ENCODE measurements at places on chromosomes 3 and 15.

- DNase-seq, result no peak
Measured at GRCh38 chr3:16842272-16843270, 42.2 kb upstream of the PLCL2 start.

DNA sequence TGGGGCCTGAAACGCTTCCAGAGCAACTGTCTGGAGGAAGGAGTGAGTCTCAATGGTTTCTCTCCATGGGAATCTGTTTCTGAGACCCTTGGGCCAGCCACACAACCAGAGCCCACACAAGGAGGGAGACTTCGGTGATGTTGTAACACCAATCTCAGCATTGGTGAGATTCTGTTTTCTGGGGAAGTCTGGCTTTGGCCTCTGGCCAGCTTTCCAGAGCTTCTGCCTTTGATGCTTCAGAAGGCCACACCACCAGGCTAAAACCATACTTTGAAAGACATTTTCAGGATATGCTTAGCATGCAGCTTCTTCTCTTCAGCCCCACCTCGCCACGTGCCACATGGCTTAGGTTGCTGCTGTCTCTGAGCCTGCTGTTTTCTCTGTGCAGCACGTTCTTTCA lies 3.6 kb upstream of the EEFSEC start:
- no peak for DNase-seq

DNA sequence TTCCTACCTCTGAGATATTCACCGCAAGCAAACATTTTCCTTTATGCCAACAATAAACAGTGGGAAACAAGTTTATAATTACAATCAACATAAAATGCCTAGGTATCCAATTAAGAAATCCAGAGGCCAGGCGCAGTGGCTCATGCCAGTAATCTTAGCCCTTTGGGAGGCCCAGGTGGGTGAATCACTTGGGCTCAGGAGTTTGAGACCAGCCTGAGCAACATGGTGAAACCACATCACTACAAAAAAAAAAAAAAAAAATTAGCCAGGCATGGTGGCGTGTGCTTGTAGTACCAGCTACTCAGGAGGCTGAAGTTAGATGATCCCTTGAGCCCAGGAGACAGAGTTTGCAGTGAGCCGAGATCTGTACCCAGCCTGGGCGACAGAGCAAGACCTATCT lies 17.3 kb downstream of the TBC1D2B start:
- DNase-seq, result no peak

DNA sequence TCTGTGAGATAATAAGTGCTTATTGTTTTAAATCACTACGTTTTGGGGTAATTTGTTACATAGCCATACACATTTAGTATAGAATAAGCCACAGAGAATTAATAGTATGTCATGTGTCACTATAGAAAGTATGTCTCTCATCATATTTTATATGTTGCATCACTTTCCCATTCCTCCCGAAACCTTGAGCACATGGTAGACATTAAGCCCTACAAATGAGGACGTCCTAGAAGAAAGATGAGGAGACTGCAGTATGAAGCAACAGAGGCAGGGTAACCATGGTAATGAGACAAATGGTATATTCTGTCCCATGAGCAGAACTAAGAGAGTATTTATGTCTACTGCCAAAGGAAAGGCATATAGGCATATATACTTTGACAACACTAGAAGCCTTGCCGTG lies 720.2 kb downstream of the ROBO1 start:
- DNase-seq, result no peak

GRCh38 chr3:187963003-187963676 lies 190.8 kb upstream of the LPP start:
- DNase-seq, result no peak

- no peak for DNase-seq
Measured at GRCh38 chr3:10170915-10171478, 6.3 kb downstream of the IRAK2 start.

DNA sequence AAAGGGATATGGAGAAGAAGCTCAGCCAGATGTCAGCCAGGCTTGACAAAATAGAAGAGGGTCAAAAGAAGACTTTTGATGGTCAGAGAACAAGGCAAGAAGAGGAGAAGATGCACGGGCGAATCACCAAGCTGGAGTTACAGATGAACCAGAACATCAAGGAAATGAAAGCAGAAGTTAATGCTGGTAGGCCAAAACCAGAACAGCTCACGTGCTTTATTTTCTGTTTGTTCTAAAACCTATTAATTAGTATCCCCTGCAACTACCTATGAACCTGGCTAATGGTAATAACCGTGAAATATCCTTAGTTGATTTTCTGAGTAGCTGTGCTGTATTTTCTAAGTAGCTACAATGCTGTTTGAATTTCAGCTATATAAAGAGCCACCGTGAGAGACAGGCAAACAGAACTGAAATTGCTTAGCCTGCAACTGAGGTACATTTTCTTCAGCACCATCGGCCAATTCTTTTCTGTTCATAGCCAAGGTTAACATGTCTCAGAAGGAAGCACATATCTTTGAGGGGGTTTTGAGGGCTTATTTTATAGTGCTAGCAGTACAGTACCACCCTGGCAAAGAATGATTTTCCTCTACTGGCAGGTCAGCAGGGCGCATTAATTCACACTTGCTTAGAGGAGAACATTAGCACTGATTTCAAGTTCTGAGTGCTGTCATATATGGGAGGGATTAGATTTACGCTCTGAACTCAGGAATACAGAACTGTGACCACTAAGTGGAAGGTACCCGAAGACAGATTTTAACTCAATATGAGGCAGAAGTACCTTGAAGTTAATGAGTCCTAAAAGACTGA lies 78.9 kb downstream of the FAM81A start:
- DNase-seq, result no peak

DNA sequence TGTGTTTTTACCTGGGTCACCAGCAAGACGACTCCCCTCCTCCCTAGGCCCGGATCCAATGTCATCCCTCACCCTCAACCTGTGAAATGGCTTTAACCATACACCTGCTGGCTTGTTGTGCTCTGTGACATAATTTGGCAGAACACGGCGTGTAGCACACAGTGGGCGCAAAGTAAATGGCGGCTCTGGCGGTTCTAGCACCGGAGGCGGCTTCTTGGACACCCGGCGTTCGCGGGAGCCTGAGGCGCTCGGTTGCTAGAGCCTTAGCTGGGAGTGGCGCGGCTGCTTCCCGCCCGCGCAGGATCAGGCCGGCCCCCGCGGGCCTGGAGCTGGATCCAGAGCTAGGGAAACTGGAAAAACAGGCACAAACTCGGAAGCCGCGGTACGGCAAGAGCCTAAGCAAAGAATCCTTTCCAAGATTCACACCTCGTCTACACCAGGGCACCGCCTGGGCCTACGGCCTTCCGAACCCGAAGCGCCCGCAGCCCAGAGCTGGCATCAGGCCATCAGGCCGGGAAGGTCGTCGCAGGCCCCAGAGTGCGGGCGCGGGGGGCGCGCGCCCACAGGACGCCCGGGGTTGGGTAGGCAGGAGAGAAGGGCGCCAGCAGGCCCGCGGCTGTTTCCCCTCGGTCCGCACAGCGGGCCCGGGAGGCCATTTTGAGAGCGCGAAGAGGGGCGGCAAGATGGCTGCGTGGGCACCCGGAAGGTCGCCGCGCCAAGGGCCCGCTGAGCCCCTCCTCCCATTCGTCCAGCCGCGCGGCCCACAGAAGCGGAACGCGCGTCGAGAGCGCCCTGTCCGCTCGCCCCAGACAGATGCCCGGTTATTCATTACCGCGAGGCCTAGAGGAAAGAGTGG lies 43.9 kb upstream of the POLG start:
- no peak for DNase-seq

DNA sequence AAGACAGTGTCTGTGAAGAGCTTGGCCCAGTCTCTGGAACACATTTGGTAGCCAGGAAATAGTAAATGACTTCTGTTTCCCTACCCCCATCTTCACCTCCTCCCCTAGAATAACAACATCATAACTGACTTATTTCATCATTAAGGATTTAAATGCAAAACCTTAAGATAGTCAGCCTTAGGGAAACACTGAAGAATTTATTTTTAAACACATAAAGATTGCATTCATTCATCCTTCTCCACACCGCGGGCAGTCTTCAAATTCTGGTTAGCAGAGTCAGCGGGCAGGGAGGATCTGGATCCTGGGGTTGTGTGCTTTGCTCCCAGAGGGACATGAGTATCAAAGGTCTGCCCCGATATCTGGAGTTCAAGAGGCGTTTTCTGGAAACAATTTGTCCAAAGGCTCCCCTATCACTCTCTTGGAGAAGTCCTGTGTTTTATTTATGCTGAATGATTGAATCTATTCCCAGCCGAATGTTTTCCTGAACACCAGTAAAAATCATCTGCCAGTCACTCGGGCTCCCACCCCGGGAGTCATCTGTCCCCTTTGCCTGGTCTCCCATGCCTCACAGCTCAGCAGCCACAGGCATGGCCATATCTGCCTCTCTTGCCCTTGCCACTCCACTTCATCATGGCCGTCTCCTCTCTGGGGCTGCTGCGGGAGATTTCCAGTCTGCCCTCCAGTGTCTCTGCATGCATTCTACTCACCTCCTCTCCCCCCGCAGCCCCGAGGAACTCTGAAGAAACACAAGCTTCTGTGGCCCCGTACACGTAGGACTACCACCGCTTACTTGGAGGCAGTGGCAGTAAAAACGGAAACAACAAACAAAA lies 234.7 kb upstream of the CTDSPL start:
- no peak for DNase-seq

GRCh38 chr3:120649830-120650233 lies 32.2 kb downstream of the HGD start:
- DNase-seq, result no peak

- no peak for DNase-seq
Measured at GRCh38 chr3:134004841-134005240, 24.9 kb downstream of the SLCO2A1 start.

GRCh38 chr3:42190701-42191442 lies 75.1 kb downstream of the CCK start:
- peak; percentile 38 for DNase-seq

- DNase-seq, result peak; percentile 84
Measured at GRCh38 chr3:102174312-102174712, 260.5 kb upstream of the ZPLD1 start.

DNA sequence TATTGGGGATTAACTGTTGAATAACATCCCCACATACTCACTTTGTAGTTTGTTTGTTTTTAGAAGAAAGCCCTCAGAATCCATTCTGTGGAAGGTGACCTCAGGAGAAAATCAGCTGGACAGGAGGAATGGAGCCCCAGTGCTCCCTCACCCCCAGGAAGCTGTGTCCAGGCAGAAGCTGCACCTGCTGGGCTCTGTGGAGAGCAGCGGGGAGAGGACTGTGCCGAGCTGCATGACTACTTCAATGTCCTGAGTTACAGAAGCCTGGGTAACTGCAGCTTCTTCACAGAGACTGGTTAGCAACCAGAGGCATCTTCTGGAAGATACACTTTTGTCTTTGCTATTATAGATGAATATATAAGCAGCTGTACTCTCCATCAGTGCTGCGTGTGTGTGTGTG lies 14.0 kb downstream of the TIGIT start:
- DNase-seq, result no peak

DNA sequence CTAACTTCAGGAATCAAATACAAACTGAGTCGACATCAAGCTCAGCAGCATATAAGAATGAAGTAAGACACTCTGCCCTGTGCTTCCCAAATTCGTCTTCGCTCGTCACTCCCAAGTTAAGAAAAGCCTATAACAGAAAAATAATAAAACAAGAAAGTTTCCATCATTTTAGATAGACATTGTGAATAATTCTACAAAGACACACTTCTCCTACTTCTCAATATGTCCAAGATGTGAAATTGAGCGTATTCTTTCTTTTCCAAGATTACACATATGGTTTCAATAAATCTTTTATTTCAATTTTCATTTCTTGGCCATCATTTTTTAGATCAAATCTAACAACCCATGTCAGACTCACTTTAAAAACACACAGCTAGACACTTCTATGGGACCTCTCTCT lies 85.1 kb downstream of the FSIP1 start:
- DNase-seq, result no peak

GRCh38 chr3:12159227-12159601 lies 502 bp upstream of the TIMP4 start:
- DNase-seq, result no peak

GRCh38 chr3:69385723-69386555 lies at the start of gene FRMD4B:
Gene FRMD4B, minus strand, starts transcription at chr3:69386088. Its CDS starts 99 bp downstream, at chr3:69385989.
- DNase-seq, result no peak

- DNase-seq, result no peak
Measured at GRCh38 chr15:40420071-40420713, 14.6 kb downstream of the IVD start.

DNA sequence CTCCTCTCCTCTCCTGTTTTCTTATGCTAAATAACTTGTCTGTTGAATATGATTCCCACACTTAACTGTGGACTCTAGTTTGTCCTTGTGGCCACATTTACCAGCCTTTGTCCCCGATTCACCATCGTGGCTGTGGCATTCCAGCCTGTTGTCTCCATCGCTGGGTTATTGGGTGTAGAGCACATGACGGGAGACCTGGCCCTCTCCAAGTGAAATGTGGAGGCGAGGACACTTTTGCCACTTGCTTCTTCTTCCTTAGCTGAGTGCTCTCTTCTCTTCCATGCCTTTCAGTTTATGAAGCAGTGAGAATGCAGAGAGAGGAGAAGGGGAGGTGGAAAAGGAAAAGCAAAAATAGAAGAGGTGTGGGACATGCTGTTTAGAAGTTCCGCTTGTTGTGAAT lies 61.5 kb upstream of the SAMMSON start:
- no peak for DNase-seq

- DNase-seq, result no peak
Measured at GRCh38 chr15:99361545-99362185, 110.4 kb downstream of the LRRC28 start.

DNA sequence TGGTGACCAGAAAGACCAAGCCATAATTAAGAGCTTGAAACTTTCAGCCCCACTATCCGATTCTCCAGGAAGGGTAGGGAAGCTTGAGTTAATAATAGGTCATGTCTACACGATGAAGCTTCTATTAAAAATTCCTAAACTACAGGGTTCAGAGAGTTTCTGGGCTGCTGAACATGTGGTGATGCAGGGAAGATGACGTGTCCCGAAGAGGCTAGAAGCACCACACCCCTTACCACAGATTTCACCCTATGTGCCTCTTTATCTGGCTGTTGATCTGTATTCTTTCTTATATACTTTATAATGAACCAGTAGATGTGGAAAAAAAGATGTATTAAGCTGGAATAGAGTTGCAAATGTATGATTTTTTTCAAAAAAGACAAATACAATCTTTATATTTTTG lies 473.4 kb downstream of the NLGN1 start:
- no peak for DNase-seq

DNA sequence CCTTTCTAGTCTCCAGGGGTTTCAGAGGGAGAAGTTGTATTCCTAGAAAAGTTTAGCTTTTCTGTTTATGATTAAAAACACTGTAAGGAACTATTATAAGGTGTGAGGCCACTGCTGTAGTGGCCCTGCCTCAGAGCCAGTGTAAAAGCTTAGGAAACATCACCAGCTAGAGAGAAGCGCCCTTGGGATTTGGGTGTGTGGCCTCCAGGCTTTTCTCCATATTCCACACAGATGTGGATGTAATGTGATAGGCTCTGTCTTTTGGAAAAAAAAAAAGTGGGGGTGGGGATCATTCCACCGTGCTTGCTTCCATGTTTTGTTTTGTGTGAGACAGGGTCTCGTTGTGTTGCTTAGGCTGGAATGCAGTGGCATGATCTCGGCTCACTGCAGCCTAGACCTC lies 13.9 kb downstream of the SEC61A1 start:
- no peak for DNase-seq

GRCh38 chr15:64521726-64522164 lies 61.4 kb downstream of the ZNF609 start:
- no peak for DNase-seq
